MV-4-11 (cell line): ENCODE measurements at places on chromosomes 4 and X.

DNA sequence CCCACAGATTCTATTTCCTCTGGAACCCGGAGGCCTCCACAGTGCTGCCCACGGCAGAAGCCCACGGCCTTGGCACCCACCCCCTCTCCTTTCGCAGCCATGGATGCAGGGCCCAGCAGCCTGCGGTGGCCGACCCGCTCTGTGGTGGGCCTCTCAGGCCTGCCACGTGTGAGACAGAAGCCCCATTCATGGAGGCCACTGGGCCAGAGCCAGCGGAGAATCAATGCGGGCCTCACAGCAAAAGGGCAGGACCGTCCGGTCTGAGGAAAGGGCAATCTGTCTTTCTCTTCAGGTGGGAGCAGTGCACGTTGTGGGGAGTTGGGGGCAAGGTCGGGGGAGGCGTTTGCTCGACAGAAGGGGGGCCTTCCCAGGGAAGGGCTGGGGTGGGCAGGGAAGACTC is 8.4 kb upstream of the HAUS7 start:
- no peak for DNase-seq

GRCh38 chr4:41290479-41290878 is 33.8 kb downstream of the UCHL1 start:
- DNase-seq: no peak

DNA sequence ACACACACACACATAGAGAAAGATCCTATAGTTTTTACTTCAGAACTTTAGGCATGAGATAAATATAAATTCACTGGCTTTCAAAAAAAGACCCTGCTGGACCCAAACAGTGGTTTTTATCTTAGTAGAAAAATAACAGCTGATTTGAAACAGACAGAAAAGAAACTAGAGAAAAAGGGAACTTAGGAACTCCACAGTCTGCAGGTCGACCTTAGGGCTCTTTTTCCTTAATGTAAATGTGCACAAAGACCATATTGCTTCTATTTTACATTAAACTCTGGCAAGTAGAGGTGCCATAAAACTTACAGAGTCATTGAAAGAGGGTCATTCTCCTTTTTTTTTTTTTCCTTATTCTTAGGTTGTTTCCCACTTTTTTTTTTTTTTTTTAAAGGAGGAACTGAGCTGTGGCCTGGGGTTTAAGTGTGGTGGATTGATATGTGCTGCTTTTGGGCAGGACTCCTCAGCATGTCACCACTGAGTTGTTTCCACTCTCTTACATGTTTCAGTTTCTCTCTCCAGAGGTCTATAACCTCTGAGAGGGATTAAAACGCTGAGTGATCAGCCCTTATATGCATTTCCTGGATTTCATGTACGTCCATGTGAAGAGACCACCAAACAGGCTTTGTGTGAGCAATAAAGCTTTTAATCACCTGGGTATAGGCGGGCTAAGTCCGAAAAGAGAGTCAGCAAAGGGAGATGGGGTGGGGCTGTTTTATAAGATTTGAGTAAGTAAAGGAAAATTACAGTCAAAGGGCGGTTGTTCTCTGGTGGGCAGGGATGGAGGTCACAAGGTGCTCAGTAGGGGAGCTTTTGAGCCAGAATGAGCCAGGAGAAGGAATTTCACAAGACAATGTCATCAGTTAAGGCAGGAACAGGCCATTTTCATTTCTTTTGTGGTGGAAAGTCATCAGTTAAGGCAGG is 70.8 kb upstream of the PACRGL start:
- DNase-seq: peak; percentile 93

- peak; percentile 66 for DNase-seq
These were observed 129.4 kb upstream of the SH3RF1 start for GRCh38 chr4:169399976-169400767.

DNA sequence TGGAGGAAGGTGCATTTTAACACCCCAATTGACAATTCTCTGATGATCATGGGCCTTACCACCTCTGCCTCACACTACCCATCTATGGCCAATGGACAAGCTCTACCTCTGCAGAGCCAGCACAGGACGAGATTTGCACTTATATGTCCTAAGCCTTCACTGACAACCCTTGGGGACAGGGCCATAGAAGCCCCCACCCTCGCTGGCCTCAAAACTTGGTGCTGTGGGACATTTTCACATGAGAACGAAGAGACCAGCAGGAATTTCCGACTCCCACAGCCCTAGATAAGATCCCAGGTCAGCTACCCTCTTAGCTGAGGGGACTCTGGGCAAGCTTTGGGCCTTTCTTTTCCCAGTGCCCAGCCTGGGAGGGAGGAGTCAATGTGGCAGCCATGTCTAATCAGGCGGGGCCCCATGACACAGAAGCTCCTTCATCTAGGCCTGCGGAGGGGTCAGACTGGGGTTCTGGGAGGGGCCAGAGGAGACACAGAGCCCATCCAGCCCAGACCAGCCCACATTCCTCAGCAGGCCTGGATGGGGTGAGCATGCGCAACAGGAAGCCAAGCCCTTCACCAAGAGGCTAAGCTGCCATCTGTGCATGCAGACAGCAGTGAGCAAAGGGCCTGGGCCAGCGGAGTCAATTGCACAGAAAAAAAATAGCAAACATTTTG is 12.1 kb downstream of the PJA1 start:
- DNase-seq: no peak

GRCh38 chr4:160129439-160129838 is 1026.6 kb downstream of the RAPGEF2 start:
- no peak for DNase-seq

GRCh38 chr4:3707423-3708102 is 58.6 kb upstream of the ADRA2C start:
- no peak for DNase-seq

DNA sequence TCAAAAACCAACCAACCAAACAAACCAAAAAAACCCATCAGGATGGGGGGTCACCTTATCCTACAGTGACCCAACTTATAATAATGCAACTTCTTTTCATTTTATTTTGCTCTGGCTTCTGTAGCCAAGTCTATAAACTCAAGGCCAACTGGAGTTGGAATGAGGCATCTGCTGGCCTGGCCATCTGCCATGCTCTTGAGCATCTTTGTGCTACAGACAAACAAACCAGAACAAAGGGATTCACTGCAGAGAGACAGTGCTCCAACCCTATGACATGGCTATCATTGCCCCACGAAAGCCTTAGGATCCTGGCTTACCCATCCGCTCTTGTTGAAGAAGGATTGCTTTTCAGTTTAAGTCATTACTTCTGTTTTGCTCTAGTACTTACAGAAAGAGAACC is 49.2 kb upstream of the SCRG1 start:
- no peak for DNase-seq

DNA sequence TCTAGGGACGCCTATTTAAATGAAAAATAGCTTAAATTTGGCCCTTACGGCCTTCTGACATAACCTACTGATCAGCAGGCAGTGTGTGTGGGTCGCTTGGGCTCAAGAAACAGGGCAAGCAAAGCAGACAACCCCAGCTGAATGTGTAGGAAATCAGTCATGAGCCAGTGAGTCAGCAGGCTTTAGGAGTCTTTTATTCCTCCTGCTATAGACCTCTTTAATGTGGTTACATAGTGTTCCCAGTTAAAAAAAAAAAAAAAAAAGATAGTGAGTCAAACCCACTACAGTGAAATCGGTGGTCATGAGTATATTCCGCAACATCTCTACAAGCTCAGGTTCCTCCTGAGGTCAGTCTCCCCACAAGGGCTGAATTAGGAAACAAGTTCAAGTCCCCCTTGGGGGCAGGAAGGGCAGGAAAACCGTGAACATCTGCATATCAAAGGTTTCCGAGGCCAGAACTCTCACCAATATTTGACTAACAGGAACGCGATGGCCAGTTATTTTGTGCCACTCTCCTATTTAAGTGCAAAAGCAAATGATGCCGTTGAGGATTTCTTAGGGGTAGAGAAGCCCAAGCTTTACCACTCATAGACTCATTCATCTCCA is 32.7 kb downstream of the ACSL1 start:
- DNase-seq: peak; percentile 97

GRCh38 chr4:90030953-90031352 is 96.2 kb upstream of the CCSER1 start:
- DNase-seq: no peak

DNA sequence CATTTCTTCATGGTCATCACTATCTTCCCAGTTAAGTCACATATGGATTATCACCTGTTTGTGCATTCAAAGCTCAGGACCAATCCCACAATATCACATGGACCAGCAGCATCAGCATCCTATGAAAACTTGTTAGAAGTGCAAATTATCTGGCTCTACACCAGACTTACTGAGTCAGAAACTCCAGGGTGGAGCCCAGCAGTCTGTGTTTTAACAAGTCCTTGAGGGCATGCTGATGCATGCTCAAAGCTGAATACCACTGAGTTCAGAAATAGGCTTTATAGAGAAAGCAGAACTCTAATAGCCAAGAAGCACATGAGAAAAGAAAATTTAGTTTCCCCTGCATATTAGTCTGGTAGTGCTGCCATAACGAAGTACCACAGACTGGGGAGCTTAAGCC is 62.4 kb upstream of the GABRQ start:
- DNase-seq: no peak

DNA sequence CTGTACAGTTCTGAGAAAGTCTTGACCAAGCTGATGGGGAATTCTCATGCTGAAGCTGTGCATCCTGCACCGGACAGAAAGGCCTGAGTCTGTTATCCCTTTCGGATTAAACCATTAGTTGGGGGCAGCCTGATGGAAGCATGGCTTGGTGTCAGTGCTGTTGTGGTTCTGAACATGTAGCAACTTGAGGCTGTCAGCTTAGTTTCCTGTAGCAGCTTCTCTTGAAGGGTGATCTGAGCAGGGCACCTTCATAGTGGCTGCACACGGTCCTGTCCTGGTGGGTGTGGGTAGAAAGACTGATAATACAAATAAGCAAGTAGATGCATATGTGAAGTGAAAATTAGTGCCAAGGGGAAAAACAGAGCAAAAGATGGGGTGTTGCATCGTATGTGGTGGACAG is 11.7 kb downstream of the KIAA0232 start:
- no peak for DNase-seq

DNA sequence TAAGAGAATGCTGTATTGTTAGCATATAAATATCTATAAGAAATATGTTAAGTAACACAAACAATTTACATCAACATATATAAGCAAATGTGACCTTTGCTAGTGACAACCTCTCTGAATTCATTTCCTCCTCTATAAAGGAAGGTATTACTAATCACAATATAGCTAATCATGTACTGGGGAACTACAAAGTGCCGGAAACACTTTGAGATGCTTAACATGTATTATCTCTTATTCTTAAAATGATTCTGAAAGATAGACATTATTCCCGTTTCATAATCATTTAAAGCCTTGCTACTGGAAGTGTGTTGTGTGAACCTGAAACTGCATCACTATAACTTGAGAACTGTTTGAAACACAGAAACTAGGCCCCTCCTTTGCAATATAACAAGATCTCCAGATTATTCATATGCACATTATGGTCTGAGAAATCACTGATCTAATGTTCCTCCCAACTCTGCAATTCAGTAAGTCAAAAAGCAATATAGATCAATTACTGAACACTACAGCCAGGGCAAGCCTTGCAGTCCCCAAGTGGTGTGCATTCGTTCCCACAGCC is 54.0 kb downstream of the KLHL8 start:
- DNase-seq: no peak

DNA sequence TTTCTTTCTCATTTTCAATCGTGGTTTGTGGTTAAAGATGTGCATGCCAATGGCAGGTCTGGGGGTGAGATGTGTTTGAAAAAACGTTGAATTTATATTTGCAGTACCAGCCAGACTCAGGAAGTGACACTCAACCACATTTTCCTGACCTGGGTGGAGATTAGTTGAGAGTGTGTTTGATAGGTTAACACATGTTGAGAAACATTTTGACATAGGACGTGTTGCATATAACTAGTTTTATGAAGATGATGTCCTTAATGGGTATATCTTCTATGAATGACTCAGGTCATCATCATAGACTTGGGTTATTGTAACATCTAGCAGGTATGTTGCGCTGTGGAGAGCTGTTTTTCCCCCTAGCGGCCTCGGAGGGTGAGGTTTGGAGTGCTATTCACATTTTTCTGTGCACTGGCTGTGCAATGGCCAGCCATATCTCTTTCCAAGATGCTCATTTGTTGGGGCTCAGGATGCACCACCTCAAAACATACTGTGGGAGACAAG is 21.7 kb upstream of the CD38 start:
- DNase-seq: peak; percentile 94

GRCh38 chr4:158523990-158524535 is 2.4 kb downstream of the RXFP1 start:
- DNase-seq: no peak

DNA sequence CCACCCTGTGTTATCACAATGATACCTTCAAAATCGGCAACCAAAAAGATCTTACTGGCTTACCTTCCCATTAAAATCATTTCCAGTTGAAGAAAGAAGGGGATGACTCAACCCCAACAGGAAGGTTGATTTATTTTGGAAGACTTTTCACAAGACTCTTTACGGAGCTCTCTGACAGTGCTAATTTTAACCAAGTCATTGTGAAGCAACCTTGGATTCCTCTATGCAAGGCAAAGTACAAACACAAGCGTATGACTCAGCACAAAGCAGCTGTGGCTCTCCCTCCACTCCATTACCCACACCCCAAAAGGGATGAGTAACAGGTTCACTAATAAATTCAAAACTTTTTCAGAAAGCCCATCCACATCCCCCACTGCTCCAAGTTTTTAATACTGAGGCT is 213.8 kb upstream of the FGF13 start:
- DNase-seq: peak; percentile 88

GRCh38 chrX:94256396-94256795 is 582.4 kb downstream of the FAM133A start:
- DNase-seq: no peak

GRCh38 chr4:159966746-159967145 is 863.9 kb downstream of the RAPGEF2 start:
- DNase-seq: no peak

GRCh38 chr4:15001248-15001868 is 923 bp upstream of the CPEB2 start:
- DNase-seq: peak; percentile 63

DNA sequence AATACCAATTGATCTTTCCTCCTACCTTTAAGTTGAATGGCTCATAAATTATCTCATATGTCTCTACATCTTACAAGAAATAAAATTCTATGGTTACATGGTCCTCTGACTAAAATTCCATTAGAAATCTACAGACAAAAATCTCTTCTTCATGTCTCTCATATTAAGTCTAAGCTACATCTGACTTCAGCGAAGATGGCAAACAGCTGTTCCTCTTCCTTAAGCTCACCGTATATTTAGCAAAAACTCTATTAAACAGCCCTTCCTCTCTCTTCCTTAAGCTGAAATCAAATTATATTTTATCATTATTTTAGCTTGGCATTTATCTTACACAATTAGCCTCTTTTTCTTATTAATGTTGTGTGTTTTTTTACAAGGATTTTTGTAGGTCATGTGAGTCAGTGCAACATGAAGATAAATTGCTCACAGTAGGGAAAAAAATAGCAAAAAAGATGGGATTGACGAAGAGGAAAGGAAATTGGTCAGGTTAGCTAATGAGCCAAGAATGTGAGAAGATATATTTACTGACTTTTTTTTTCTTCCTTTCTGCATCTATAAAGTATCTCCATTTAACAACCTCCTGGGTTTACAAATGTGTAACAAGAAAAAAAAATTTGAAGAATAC is 2412.8 kb downstream of the ARAP2 start:
- DNase-seq: no peak

GRCh38 chr4:4269331-4269731 is 20.6 kb downstream of the LYAR start:
- DNase-seq: no peak
